ENCODE measurements at places on chromosomes 1 and 21.

GRCh38 chr1:36864182-36864822 lies 170.0 kb downstream of the GRIK3 start:
- DNase-seq: peak; percentile 47

- DNase-seq: no peak
Observed at GRCh38 chr21:34031835-34032370, 41.5 kb upstream of the MRPS6 start.

DNA sequence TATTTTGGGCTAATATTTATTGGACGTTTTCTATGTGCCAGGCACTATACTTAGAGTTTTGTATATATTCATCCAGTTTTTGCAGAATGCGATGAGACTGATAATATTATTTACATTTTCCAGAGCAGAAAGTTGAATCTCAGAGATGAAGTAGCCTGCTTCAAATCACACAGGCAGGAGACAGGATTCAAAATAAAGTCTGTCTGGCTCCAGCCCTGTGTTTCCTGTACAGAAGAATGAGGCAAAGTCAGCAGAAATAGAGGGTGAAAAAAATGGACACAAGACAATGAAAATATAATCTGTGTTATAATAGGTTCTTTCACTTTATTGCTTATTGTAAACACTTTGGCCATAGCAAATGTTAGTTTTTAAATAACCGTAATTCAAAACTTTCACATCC lies 107.2 kb downstream of the CYYR1 start:
- no peak for DNase-seq

DNA sequence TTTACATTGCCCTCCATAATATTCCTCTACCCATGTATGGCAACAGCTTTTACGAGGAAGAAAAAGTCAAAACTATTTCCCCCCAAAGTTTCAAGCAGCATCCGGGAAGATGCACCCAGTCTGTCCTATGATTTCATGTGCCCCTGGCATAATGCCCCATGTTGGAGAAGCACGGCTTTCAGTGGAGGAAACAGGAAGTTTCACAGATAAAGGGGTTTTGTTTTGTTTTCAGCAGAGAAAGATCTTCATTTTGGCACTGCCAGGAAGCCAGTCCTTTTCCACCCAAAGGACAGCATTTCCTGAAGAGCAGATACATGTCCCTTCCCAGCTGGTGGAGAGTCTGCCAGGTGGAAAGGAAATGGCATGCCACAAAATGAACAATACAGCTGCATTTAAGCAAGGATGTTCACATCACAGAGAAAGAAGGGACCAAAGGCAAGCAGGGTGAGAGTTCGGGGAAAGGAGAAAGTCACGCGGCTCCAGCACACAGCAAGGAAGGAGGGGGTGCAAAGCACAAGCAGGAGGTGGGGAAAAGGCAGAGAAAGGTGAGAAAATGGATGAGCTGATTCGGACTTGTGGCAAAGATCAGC lies 95.3 kb upstream of the HIVEP3 start:
- no peak for DNase-seq

GRCh38 chr1:39003794-39004193 lies 12.7 kb downstream of the AKIRIN1 start:
- DNase-seq: no peak
